ENCODE measurements at places on chromosomes 2 and 18. TPM values are rescaled to one million over a fixed set of nuclear protein-coding genes. Genes with fewer than 3 reads are reported as not detected.

GRCh38 chr2:27893006-27893405, 2.5 kb downstream of the BABAM2 start:
- peaks cover 5% of the 10 kb centered on the region for H3K27me3 ChIP-seq
- peak overlapping the region; percentile 99 for H3K27ac ChIP-seq
- peaks cover 64% of the 10 kb centered on the region for H3K36me3 ChIP-seq

DNA sequence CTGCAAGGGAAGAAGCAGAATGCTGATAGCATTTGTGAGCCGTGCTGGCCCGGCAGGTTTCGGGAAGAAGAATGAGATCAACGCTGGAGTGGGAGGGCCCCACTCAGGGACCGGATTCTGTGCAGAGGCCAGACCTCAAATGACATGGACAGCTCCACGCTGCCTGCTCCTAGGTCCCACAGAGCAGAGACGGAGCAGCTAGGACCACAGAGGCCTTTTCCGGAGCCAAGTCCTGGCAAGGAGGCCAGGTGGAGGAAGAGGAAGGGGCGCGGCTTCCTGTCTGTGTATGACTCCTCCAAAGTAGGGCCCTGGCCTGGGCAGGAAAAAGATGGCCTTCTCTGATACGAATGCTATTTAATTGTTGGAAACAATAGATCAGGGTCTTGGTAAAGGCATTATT, 139.9 kb downstream of the LRRC30 start:
- no peaks in the 10 kb centered on the region for H3K27me3 ChIP-seq
- no peak overlapping the region for H3K4me3 ChIP-seq
- peaks cover 2% of the 10 kb centered on the region for H3K4me1 ChIP-seq

Gene HOXD9
- total RNA-seq: not detected

GRCh38 chr2:10466801-10467200, 18.7 kb upstream of the ODC1 start:
- no peak overlapping the region for H3K27ac ChIP-seq
- no peaks in the 10 kb centered on the region for H3K36me3 ChIP-seq
- H3K4me3 ChIP-seq: no peak overlapping the region
- no peaks in the 10 kb centered on the region for H3K4me1 ChIP-seq
- DNase-seq: no peak

Gene MATN3
- total RNA-seq: not detected

GRCh38 chr2:105442721-105443120, 43.9 kb upstream of the FHL2 start:
- H3K36me3 ChIP-seq: no peaks in the 10 kb centered on the region
- no peak overlapping the region for H3K4me3 ChIP-seq
- DNase-seq: no peak
- no peak overlapping the region for H3K27ac ChIP-seq

DNA sequence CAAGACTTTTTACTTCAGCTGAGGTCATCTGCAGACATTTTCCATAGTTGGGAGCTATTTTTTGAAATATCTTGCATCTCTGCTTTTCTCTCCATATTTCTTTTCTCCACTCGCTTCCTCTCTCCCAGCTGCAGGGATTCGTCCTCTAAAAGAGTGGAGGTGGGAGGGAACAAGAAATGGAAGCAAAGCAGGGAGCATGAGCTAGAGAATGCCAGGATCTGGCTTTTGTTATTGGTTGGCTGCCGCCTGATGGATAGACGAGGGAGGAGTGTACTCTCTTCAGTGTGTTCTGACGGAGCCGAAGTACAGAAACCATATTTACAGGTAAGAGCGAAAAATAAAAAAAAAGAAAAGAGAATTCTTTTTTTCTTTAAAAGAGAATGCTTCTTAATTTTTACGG, at the start of gene CSRNP3:
CSRNP3 (plus strand) TSS at position 282 of the 400 bp plus-strand sequence. CDS start 125,368 bp downstream, outside the sequence.
- peaks cover 4% of the 10 kb centered on the region for H3K27me3 ChIP-seq
- no peaks in the 10 kb centered on the region for H3K36me3 ChIP-seq
- DNase-seq: no peak
- no peaks in the 10 kb centered on the region for H3K4me1 ChIP-seq
- H3K27ac ChIP-seq: no peak within 1 kb of the TSS
- no peak within 1 kb of the TSS for H3K4me3 ChIP-seq

- no peaks in the 10 kb centered on the region for H3K36me3 ChIP-seq
- H3K4me1 ChIP-seq: no peaks in the 10 kb centered on the region
- H3K27me3 ChIP-seq: peaks cover 12% of the 10 kb centered on the region
These were observed 30.7 kb upstream of the FRZB start for GRCh38 chr2:182897137-182897536.

Gene LYG2
- not detected for total RNA-seq

GRCh38 chr2:28906821-28907220, 12.4 kb downstream of the WDR43 start:
- H3K27me3 ChIP-seq: no peaks in the 10 kb centered on the region
- DNase-seq: no peak
- peak overlapping the region; percentile 15 for H3K27ac ChIP-seq

Gene PSMA8
- 3.6 TPM for total RNA-seq

DNA sequence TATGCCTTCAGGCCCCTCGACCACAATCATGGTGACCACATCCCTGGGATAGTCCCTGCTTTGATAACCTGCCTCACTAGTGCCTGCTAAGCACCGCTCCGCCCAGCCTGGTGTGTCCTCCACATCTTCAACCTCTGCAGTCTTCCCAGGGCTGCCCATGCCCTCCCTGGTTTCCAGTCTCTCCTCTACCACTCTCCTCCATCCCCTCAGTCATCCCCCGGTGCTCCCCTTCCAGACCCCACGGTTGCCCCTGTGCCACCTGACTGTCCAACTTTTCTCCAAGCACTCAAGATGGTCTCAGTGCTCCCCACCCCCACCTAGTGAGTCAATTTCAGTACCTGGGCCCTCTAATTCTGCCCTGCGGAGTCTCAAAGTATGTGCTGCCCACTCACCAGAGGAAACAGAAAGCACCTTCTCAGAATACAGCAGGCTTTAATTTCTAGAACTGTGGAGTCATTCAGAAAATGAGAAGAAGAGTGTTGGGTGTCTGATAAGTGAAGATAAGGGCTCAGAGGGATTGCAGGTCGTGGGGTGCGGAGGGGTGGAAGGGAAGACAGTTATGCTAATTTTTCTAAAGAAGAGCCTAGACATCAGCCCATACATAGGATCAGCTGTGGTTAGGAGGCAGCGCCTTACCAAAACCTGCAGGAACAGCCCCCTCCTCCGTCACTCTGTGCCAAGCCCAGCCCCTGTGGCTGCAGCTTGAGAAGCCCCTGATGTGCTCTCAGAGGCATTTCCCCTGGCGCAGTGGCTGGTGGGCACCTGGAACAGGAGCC, 53.6 kb upstream of the CAB39 start:
- H3K36me3 ChIP-seq: peaks cover 15% of the 10 kb centered on the region
- H3K27ac ChIP-seq: peak overlapping the region; percentile 97
- DNase-seq: peak; percentile 80
- H3K4me3 ChIP-seq: peak overlapping the region; percentile 82
- H3K4me1 ChIP-seq: peaks cover 93% of the 10 kb centered on the region
- H3K27me3 ChIP-seq: no peaks in the 10 kb centered on the region

GRCh38 chr18:79400091-79400590, 4.4 kb downstream of the NFATC1 start:
- DNase-seq: peak; percentile 48
- peaks cover 53% of the 10 kb centered on the region for H3K36me3 ChIP-seq
- H3K27ac ChIP-seq: no peak overlapping the region
- no peak overlapping the region for H3K4me3 ChIP-seq
- peaks cover 43% of the 10 kb centered on the region for H3K4me1 ChIP-seq
- H3K27me3 ChIP-seq: no peaks in the 10 kb centered on the region

- no peak for DNase-seq
- H3K4me1 ChIP-seq: no peaks in the 10 kb centered on the region
- H3K4me3 ChIP-seq: no peak overlapping the region
- no peaks in the 10 kb centered on the region for H3K36me3 ChIP-seq
- H3K27me3 ChIP-seq: no peaks in the 10 kb centered on the region
These were observed 184.7 kb upstream of the LINC00305 start for GRCh38 chr18:64333584-64333983.

- peak overlapping the region; percentile 79 for H3K4me3 ChIP-seq
- H3K4me1 ChIP-seq: peaks cover 18% of the 10 kb centered on the region
- H3K27me3 ChIP-seq: no peaks in the 10 kb centered on the region
- peak overlapping the region; percentile 92 for H3K27ac ChIP-seq
- peaks cover 20% of the 10 kb centered on the region for H3K36me3 ChIP-seq
These were observed 759 bp upstream of the ACTR1B start for GRCh38 chr2:97664636-97664970.

- peaks cover 4% of the 10 kb centered on the region for H3K27me3 ChIP-seq
- no peaks in the 10 kb centered on the region for H3K36me3 ChIP-seq
- no peaks in the 10 kb centered on the region for H3K4me1 ChIP-seq
- H3K4me3 ChIP-seq: no peak overlapping the region
- no peak overlapping the region for H3K27ac ChIP-seq
These were observed 77.1 kb upstream of the COL3A1 start for GRCh38 chr2:188897096-188897495.

GRCh38 chr2:174608866-174609214, 11.2 kb upstream of the WIPF1 start:
- no peaks in the 10 kb centered on the region for H3K27me3 ChIP-seq
- peaks cover 46% of the 10 kb centered on the region for H3K36me3 ChIP-seq
- no peak for DNase-seq
- peaks cover 86% of the 10 kb centered on the region for H3K4me1 ChIP-seq

DNA sequence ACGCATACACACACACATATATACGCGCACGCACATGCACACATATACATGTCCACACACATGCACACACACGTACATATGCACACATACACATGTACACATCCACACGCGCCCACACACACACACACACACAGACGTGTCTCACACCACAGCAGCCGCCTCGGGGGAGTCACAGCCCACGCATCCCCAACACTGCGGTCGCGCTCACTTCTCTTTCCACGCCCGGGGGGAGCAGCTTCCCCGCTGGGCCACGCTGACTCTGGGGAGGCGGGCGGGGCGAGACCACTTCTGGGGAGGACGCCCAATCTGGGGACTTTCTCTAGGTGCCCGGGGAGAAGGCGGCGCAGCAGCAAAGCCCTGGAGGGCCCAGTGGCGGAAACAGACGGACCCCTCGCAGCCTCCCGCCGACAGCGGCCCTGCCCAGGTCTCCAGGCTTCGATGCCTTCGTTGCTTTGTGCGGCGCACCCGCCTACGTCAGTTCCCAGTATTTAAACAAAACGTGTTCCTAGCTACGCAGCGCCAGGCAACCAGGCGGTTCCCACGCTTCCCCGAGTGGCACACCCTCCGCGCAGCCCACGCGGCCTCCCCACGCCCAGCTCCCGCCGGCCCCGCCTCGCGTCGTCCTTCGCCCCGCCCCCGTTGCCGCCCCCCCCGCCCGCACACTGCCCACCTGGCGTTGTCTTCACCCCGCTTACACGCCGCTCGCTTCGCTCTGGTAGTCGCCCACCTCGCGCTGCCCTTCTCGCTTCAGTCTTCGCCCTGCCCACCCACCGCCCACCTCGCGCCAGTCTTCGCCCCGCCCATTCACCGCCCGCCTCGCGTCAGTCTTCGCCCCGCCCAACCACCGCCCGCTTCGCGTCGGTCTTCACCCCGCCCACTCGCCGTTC, 810 bp upstream of the RBFA start:
- peak overlapping the region; percentile 89 for H3K27ac ChIP-seq
- H3K27me3 ChIP-seq: no peaks in the 10 kb centered on the region
- no peak for DNase-seq
- peaks cover 29% of the 10 kb centered on the region for H3K4me1 ChIP-seq

Gene ADD2
- 33.2 TPM for total RNA-seq

- no peak overlapping the region for H3K27ac ChIP-seq
- DNase-seq: no peak
- H3K36me3 ChIP-seq: no peaks in the 10 kb centered on the region
- H3K4me3 ChIP-seq: no peak overlapping the region
These were observed 822.8 kb upstream of the CDH2 start for GRCh38 chr18:28999726-29000125.

DNA sequence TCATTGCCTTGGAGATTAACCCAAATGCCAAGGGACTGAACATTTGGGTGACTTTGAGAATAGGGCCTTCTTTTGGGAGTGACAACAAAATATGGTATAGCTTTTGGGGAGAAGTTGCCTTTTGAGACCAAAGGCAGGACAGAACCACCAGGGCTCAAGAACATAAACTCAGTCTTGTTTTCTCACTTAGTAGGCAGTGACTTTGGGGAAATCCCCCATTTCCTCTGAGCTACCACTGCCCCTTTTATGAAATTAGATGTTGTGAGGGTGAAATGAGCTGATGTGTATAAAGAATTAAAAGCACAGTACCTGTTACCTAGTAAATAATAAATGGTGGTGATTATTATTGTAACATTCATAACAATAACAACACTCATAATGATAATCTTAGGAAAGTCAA, 36.5 kb downstream of the GPD2 start:
- H3K27ac ChIP-seq: no peak overlapping the region
- peaks cover 28% of the 10 kb centered on the region for H3K36me3 ChIP-seq
- no peaks in the 10 kb centered on the region for H3K27me3 ChIP-seq
- no peak for DNase-seq

DNA sequence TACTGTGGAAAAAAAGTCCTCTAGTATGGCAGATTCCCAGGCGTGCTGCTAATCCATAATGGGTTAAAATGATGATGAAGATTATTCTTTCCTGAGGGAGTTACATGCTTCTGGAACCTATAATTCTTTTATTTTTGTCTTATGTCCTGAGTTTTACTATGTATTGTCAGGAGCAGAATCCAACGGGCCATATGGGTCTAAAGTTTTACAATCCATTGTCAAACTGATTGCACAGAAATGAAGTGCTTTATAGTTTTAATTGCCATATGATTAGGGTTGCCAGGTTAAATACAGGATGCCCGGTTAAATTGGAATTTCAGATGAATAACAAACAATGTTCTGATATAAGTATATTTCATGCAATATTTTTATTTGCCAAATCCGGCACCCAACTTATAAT, 100.9 kb upstream of the MAP3K20 start:
- H3K27me3 ChIP-seq: peaks cover 12% of the 10 kb centered on the region
- no peak overlapping the region for H3K4me3 ChIP-seq
- no peak overlapping the region for H3K27ac ChIP-seq
- peaks cover 42% of the 10 kb centered on the region for H3K4me1 ChIP-seq
- DNase-seq: no peak
- no peaks in the 10 kb centered on the region for H3K36me3 ChIP-seq

DNA sequence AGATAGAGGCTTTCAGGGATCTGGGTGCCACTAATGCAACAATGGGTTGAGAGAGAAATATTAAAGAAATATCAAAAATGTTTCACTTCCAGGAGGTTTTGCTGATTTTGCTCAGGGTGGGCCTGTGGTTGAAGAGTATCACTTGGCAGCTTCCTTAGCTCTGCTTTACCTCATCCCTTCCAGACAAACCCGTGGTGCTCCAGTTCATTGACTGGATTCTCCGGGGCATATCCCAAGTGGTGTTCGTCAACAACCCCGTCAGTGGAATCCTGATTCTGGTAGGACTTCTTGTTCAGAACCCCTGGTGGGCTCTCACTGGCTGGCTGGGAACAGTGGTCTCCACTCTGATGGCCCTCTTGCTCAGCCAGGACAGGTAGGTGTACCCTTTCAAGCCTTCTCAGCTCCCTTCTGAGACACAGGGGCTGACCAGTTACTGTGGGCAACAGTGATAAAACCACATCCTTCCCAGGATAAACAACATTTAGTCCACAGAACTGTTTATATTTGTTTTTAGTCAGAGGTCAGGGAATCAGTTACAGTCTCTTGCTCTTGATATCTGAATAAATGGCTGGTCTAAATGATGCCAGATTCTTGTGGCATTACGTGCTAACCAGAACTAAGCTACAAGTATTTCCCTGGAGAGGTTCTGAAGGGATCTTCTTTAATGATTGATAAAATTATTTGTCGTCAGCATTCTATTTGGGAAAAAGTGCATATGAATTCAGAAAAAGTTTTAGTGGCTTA, 7.0 kb downstream of the SLC14A1 start:
- no peaks in the 10 kb centered on the region for H3K4me1 ChIP-seq
- no peak overlapping the region for H3K27ac ChIP-seq
- no peaks in the 10 kb centered on the region for H3K27me3 ChIP-seq
- no peaks in the 10 kb centered on the region for H3K36me3 ChIP-seq

Gene KCNG2
- total RNA-seq: not detected

Gene DYNAP
- total RNA-seq: not detected

Measured in activated naive CD8-positive, alpha-beta T cell treated with anti-CD3 and anti-CD28 coated beads for 36 hours (primary cell).